ENCODE measurements at places on chromosomes 13 and 19.
A peak's percentile ranks its signal among the peaks of the same experiment; 100 is the strongest.

GRCh38 chr19:2877398-2878331, 10.5 kb downstream of the ZNF556 start:
- DNase-seq, result no peak

DNA sequence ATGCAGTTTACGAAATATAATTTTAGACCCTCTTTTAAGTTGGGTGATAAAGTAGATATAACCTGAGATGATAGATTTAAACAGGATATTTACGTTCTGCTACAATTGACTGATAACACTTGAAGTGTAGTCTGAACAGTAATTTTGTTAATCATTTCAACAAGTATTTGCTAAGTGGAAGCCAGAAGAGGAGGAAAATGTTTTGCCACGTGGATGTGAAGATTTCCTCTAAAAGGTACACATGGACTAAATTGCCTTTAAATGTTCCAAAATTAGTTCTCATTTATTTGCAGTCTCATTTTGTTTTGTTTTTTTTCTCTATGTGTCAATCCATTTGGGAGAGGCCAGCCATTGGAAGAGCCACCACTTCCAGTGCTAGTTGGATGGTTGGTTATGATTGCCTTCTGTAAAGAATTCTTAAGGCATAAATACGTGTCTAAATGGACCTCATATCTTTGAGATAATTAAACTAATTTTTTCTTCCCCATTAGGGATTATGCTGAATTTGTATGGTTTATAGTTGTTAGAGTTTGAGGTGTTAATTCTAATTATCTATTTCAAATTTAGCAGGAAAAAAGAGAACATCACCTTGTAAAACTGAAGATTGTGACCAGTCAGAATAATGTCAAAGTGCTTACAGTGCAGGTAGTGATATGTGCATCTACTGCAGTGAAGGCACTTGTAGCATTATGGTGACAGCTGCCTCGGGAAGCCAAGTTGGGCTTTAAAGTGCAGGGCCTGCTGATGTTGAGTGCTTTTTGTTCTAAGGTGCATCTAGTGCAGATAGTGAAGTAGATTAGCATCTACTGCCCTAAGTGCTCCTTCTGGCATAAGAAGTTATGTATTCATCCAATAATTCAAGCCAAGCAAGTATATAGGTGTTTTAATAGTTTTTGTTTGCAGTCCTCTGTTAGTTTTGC, 2.8 kb downstream of the MIR17HG start:
- DNase-seq, result no peak

- no peak for DNase-seq
Measured at GRCh38 chr19:46555628-46556280, 45.4 kb upstream of the CALM3 start.

DNA sequence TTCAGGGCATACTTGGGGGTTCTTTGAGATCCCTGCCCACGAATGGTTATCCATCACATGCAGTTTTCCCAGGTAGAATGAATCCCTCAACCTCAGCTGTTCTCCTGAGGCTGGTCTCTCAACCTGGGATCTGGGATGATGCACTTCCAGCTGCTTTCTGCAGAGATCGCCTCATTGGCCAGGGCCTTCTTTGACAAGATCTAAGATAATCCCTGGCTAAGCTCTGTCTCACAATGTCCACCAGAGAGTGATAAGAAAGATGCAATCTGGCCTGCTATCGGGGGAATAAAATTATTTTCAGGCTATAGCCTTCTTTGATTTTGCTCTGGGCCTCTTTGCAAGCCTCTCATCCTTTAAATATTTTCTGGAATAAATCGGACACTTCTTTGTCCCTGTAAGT, 1021.1 kb downstream of the EFNB2 start:
- no peak for DNase-seq

GRCh38 chr13:110399801-110400200, 92.7 kb downstream of the COL4A2 start:
- no peak for DNase-seq

DNA sequence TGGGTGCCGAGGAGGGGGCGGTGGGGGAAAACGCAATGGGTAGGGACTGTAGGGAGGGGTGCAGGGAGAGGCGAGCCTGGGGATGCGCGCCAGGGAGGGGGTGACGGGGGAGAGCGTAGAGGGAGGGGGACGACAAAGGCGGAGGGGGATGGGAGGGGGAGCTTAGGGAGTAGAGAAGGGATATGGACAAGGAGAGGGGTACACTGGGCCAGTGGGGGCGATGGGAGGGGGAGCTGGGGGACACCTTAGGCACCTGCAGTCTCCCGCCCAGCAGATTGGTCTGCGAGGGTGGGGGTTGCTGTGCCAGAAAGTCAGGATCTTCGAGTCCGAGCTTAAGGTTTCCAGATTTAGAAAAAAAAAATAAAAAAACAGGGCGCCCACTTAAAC, 15.7 kb downstream of the CCDC124 start:
- DNase-seq, result no peak

DNA sequence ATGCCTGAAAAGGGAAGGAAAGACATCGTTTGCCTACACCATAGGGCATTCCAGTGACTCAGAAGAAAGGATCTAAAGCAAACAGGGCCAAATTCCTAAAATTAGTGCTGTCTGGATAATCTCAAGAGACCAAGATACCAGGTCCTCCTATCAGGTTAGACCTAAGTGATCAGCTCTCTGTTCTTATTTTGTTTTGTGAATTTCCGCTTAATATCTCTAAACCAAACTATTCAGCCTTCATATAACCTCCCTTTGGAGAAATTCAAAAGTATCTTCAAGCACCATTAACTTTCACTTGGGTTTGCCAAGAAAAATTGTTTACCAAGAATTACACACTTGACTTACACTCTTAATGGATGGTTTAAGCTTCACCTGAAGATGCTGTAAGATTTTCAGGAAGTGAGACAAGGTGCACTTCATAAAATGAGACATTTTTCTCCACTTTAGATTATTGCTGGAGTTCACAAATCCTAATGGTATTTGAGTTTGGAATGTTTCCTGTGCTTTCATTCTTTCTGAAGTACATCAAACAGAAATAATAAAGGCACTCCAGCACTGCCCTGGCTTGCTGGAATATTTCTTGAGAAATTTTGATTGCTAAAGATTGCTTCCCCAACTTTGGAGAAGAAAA, 376.1 kb downstream of the LMO7 start:
- DNase-seq, result no peak

DNA sequence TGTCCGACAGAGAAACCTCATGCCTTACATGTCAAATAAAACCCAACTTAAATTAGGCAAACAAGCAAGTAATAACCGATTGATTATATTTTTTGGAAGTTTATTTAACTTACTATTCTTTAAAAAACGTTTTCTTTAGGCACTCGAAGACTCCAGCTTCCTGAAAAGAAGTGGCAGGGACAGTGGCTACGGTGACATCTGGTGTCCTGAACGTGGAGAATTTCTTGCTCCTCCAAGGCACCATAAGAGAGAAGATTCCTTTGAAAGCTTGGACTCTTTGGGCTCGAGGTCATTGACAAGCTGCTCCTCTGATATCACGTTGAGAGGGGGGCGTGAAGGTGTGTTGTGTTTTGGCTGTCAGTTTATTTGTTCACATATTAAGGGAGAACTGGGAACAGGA, 164.4 kb downstream of the LMO7 start:
- no peak for DNase-seq

DNA sequence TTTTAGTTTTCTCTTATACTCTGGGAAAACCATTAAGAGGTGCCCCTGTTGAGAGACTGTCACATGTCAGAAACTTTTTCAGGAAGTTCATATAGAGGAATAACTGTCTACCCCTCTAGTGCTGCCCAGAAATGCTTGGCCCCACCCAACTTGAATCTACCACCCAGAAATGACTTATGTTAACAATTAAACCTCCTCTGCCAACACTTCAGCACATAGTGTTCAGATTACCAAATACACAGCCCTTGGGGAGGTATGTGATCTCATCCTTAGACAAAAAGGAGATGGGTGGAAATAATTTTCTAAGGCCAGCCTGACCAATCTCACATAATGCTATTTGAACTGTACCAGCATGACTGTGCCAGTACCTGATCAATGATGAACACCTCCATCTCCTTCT, 35.6 kb downstream of the CCDC169 start:
- no peak for DNase-seq

GRCh38 chr19:15962319-15962718, 13.5 kb downstream of the OR10H4 start:
- no peak for DNase-seq

DNA sequence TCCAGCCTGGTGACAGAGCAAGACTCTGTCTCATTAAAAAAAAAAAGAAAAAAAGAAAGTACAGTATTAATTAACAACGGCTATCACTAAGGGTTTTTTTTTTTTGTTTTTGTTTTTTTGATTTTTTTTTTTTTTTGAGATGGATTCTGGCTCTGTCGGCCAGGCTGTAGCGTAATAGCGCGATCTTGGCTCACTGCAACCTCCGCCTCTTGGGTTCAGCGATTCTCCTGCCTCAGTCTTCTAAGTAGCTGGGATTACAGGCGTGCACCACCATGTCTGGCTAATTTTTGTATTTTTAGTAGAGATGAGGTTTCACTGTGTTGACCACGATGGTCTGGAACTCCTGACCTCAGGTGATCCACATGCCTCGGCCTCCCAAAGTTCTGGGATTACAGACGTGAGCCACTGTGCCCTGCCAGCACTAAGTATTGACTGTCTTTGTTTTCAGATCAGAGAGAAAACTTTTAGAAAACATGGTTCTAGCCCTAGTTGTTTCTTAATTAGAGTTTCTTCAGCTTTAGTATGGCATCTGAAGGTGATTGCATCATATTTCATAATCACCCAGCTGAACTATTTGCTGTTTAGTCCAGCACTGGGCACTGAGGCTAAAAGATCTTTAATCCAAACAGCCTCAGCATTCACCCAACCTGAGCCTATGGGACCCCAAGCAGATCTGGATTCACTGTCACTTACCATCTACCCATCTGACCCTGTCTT, 2.7 kb upstream of the GATAD2A start:
- no peak for DNase-seq

DNA sequence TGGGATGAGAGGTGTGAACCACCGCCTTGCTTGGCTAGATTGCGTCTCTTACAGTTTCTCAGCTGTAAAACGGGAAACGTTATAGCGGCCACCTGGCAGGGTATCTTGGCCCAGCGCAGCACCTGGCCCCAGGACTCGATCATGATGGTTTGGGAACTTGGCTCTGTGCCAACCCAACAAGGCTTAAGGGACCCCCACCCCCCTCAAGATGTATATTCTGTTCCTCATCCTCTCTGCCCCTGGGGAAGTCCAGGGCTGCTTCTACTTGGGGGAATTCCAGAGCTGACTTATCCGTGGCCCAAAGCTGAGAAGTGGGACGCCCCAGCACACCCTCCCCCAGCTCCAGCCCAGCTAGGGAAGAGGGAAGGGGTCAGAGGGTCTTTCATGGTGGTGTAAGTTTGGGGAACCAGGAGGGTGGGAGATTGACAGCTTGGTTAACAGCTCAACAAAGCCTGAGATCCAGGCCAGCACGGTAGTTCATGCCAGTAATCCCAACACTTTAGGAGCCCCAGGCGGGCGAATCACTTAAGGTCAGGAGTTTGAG, 695 bp downstream of the ICAM1 start:
- DNase-seq, result peak; percentile 71

- no peak for DNase-seq
Measured at GRCh38 chr13:98032168-98032567, 78.7 kb downstream of the IPO5 start.
